ENCODE measurements at places on chromosomes 11 and 22. TPM values are rescaled to one million over a fixed set of nuclear protein-coding genes. Genes with fewer than 3 reads are reported as not detected.
A peak's percentile ranks its signal among the peaks of the same experiment; 100 is the strongest.

GRCh38 chr11:110219006-110219785 is 77.2 kb downstream of the RDX start:
- DNase-seq = no peak

KRTAP5-1 gene
- total RNA-seq = not detected

- peak; percentile 12 for DNase-seq
Measured at GRCh38 chr22:17804331-17805080, 30.2 kb upstream of the BID start.

CNIH2 gene
- 4.9 TPM for total RNA-seq

- DNase-seq = peak; percentile 81
Measured at GRCh38 chr11:10351765-10352641, 47.1 kb downstream of the ADM start.

DNA sequence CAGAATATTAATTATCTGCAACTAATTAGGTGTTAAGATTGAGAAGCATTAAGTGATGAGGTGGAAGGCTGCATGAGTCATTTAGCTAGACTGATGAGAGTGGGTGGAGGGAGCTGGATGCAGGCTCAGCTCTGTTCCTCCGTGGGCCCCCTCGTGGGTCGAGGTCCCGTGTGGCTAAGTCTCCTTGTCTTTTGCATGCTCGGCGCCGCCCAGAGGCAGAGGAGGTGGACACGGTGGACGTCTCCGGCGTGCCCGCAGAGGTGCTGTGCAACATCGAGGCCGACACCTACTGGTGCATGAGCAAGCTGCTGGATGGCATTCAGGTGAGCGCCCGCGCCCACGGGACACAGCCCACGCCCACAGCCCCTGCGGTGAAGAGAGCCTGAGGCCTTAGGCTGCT is 211.6 kb downstream of the TBC1D22A start:
- no peak for DNase-seq

TRIM29 gene
- 4.3 TPM for total RNA-seq

DNA sequence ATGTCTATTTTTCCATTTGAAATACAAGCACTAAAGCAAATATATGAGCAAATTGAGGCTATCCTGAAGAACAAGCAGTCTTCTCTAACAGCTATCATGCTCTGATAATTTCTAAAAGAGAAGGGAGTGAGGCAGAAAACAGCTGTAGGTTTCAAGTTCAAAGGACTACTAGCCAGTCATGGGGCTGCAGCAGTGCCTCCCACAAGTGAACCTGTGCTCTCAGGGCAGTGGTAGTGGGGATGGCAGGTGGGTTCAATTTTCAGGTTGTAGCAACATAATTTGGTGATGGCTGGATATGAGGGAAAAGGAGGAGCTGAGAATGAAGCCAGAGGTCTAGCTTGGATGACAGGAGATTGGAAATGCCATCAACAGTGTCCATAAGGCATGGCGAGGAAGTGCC is 93.5 kb upstream of the ARHGAP20 start:
- no peak for DNase-seq

E2F8 gene
- 38.1 TPM for total RNA-seq

PDHX gene
- total RNA-seq = 85.4 TPM

DNA sequence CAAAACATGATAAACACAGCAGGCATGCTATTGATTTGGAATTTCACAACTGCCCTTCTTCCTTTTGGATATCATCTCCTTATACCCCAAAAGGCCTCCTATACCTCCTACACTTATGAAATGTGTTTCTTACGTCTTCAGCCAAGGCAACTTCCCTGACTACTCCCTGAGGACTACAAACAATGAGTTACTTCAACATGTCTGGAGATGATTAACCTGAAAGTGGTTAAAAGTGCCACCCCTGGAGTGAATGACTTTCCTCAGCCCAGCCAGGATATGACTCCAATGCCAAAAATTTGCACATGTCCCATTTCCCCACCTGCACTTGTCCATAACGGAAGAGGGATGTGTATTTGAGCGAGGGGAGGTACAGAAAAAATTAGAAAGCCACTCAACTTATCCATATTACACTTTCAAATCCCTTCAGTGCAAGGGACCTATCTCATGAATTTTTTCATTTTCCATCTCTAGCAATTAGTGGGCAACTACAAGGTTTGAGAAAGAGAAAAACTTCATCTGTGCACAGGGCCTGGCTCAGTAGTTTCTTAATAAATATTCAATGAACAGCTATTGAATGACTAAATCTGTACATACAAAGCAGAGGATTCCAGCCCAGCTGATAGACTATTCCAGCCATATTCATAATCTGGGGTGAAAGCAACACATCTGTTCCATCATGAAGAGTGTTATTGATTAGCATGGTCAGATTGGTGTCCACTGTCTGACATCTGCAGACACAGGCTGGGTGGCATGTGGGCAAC is 36.8 kb downstream of the KIRREL3 start:
- DNase-seq = no peak

DNA sequence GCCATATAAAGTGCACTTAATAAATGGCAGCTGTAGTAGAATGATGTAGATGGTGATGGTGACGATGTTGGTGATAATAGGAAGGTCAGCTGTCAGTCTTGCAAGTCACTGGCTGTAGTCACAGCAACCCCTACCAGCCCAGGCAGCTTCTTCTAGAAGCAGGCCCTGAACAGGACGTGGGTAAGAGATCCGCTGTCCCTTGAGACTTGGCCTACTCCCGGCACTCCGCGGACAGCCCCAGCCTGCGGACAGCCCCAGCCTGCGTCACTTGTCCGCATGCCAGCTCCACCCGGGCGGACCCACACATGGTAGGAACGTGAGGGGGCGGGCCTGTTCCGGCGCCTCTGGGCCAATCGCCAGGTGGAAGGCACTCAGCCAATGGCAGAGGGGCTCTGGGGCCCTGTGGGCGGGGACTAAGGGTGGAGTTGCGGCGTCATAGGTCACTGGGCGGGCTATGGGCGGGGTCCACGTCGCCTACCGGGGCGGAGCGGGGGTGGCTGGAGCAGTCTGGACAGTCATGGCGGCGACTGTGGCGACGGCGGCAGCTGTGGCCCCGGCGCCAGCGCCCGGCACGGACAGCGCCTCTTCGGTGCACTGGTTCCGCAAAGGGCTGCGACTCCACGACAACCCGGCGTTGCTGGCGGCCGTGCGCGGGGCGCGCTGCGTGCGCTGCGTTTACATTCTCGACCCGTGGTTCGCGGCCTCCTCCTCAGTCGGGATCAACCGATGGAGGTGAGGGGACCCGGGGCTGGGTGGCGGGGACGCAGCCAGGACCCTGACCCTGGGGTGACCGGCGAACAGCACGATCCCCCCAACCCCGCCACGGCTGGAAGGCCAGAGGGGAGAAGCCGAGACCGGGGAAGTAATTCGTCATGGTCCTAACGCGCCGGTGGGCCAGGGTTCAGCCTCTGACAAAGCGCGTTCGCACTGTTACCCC is at the start of gene CRY2:
Gene CRY2, plus strand, starts transcription at position 502 of the 937 bp plus-strand sequence. Its CDS starts 16 bp downstream, at position 518.
- peak; percentile 100 for DNase-seq

UVRAG gene
- 30.4 TPM for total RNA-seq
